CD4-positive, alpha-beta T cell treated with Interleukin-2 at 100 ng/mL for 4 hours (primary cell): ENCODE measurements at places on chromosomes 3 and 15.
A peak's percentile ranks its signal among the peaks of the same experiment; 100 is the strongest.

DNA sequence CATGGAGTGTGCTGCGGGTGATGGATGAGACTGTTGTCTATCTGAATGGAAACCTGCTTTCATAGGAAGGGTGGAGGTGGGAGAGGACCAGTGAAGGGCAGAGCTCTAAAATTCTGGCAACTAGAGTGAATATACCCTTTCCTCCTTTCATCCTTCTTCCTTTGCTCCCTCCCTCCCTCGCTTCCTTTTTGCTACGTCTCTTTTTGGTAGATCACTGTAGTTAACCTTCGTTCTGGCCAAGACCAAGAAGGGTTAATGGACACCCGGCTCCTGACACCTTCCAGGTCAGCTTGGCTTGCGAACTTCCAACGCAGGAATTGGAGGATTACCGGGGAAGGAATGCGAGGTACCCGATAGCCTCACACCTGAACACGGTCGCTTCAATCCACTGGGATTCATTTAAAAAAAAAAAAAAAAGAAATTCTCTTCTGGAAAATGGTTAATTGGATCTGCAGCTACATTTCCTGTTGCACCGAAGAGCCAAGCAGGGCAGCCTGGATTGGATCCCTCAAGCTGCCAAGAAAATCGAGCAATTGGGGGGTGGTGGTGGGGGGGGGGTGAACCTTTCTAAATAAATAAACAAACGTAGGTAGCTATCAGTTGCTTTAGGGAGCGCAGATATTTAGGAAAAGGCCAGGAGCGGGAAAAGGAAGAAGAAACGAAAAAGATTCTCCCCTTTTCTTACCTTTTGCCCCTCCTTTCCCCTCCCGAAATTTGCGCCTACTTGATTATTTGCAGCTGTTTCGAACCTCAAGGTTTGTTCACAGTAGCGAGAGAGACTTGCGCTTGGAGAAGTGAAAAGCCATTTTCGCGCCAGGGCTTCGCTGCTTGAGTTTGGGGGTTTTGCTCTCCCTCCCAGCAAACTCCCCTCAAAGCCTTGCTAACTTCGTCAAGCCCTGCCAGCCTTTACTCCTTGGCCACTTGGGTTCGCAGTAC lies 9.5 kb upstream of the NR2F2 start:
- no peak for DNase-seq

DNA sequence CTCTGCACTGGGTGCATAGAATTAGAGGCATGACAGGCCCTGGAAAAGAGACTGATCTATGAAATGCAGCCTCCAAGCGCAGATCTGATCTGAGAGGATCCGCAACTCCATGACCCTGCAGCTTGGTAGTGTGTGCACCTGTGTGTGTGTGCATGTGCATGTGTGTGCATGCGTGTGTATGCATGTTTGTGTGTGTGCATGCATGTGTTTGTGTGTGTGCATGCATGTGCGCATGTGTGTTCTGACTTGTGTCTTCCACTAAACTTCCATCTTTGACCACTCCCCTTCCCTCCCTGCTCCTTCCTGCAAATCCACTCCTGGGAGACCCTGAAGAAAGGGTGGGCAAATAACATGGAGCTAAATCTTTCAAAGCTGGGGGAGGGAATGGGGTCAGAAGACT lies 256.9 kb downstream of the PLCL2 start:
- DNase-seq: no peak

DNA sequence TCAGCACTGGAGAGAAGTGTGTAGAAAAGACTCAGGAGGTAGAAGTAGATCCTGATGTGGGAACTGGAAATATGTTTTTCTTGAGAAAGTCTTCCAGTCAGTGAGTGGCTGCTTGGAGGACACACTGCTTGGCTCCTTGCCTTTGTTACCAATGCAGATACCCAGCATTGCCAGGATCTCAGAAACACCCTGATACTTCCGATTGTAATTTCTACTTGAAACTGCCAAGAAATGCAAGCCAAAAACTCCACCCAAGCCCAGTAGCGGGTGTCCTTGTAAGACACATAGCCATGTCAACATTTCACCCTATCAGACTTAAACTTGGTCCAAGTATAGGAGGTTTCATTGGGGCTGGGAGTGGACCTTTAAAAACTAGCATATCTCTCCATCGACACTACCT lies 141.8 kb downstream of the ALDH1A2 start:
- DNase-seq: no peak

DNA sequence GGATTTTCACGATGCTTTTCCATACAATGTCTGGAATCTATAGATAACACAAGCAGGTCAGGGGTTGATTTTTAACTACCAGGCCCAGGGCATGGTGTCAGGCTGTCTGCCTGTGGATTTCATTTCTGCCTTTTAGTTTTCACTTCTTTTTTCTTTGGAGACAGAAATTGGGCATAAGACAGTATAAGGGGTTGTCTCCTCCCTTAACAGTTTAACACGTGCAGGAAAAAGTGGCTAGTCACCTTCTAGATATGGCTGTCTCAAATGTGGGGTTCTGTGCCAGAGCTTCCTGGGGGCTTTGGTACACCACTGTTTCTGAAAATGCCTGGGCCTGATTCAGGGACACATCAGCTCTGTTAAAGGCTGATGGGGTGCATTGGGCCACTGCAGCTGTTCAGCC lies 7.4 kb upstream of the ZNF589 start:
- no peak for DNase-seq

DNA sequence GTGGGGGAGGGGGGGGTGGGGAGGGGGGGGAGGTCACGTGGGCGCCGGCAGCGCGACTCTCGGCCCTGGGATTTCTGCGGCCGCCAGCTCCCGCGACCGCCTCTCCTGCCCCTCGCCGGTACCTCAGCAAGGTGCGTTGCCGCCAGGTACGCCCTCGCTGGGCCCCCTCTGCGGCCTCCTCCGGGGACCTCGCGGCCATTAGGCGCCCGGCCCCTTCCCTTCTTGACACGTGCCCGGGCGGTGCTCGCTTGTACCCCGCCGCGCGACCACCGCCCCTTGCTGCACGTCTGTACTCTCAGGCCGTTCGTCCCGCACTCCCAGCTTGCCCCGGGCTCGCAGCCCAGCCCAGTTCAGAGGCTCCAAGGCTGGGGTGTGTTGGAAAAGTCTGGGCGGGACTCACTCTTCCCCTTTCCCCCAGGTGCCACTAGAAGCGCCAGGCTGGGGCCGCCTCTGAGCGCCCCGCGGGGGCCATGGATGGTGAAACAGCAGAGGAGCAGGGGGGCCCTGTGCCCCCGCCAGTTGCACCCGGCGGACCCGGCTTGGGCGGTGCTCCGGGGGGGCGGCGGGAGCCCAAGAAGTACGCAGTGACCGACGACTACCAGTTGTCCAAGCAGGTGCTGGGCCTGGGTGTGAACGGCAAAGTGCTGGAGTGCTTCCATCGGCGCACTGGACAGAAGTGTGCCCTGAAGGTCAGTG lies at the start of gene MAPKAPK3:
Gene MAPKAPK3 (plus strand): TSS at position 56 of the 696 bp plus-strand sequence. CDS start 415 bp downstream, at position 471.
- peak; percentile 34 for DNase-seq

DNA sequence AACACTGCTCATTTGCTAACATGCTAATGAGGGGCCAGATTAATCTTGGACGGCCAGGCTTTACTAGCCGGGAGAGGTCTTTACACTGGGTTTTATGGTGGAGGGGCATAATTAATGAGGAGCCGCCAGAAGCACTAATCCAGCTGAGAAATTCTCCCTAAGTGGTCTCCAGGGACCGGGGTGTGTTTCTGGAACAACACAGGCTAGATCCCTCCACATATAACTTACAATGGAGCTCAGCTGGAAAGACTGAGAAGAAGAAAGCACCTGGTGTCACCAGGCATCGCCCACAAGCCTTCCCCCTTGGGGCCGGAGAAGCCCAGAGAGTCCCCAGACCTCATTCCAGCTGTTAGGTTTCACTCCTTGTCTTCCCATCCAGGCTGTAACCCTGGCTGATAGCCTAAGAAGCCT lies 127.5 kb downstream of the MEGF11 start:
- DNase-seq: no peak

DNA sequence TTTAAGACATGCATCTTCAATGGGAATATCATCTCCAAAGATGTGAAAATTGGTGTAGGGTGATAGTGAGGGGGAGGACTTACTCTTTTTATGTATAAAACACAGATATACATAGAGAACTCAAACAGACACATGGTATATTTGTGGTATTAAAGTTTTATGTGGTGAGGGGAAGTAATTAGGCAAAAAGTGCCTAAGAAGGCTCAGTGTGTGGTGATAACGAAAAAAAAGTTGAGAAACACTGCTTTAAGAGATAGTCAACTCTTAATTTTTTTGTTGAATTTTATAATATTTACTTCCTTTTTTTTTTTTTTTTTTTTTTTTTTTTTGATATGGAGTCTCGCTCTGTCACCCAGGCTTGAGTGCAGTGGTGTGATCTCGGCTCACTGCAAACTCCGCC lies 174.2 kb upstream of the FRMD4B start:
- DNase-seq: no peak

GRCh38 chr15:35281515-35281914 lies 196.4 kb upstream of the NANOGP8 start:
- DNase-seq: no peak

GRCh38 chr15:68572921-68573320 lies 5.9 kb upstream of the CORO2B start:
- DNase-seq: no peak

- DNase-seq: no peak
Measured at GRCh38 chr15:48645558-48646330, at the start of gene FBN1. TSS of gene FBN1 (minus strand) at chr15:48645709. CDS start at chr15:48644769, 940 bp downstream.

DNA sequence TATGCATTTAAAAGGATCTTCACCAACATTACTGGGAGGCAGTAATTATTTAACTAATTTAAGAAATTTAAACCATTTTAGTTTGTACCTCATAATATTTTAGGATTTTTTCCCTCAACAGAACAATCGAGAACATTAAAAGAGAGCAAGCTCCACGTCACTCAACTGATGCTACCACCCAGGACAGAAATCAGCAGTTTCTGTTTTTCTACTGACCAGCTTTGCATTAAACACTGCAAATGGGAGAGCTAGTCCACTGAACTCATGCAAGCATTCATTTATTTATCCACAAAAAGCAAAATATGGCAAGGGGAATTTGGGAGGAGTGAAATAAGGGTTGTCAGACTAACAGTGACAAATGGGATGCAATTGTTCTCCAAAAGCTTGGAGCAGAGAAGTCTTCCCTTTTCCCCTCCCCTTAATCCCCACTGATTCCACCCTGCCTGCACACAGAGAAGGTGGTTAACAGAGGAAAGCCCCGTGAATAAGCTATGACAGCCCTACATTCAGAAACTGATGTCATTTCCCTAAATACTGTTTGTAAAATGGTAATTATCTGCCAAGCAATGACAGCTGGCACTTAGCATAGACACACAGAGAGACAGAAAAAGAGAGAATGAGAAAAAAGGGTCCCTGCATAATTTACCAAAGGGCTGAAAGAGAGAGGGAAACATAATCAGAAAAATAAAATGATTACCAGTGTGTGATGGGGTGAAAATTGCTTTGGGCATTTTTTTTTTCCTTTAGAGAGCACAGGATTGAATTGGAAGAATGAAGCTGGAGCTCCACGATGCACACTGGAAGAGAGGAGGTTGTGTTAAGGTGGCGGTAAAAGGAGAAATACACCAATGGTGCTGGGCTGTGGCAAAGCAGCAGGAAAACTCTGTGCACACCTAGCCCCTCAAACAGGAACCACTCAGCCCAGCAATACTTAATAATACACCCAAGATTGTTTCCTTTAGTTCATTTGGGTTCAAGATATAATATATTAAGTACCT lies 777.4 kb downstream of the TUSC7 start:
- DNase-seq: no peak

GRCh38 chr3:102038477-102039142 lies 189.3 kb downstream of the NFKBIZ start:
- DNase-seq: no peak

DNA sequence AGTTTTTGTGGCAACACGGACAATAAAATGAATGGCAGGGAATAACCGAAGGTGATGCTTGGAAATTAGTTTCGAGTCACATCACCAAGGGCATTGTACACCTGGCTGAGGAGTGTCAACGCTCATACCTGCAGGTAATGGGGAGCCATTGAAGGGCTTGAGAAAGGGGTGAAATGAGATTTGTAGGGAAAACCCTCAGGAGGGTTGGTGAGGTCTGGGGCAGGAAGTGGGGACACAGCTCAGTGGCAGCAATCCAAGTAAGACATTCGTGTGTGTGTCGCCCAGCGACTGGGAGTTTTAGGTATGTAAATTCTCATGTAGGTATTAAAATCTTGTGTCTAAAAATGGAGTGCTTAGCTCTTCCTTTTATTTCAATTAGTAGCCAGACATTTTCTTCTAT lies 14.3 kb downstream of the PARP14 start:
- no peak for DNase-seq

GRCh38 chr3:98732286-98733052 lies 30.7 kb upstream of the ST3GAL6 start:
- no peak for DNase-seq

GRCh38 chr3:44995142-44995770 lies 19.2 kb downstream of the EXOSC7 start:
- no peak for DNase-seq

- peak; percentile 43 for DNase-seq
Measured at GRCh38 chr15:89171136-89172072, 50.0 kb downstream of the RLBP1 start.

GRCh38 chr15:49688135-49688790 lies 67.4 kb downstream of the DTWD1 start:
- DNase-seq: no peak

- no peak for DNase-seq
Measured at GRCh38 chr15:58501636-58502188, 69.9 kb downstream of the LIPC start.

DNA sequence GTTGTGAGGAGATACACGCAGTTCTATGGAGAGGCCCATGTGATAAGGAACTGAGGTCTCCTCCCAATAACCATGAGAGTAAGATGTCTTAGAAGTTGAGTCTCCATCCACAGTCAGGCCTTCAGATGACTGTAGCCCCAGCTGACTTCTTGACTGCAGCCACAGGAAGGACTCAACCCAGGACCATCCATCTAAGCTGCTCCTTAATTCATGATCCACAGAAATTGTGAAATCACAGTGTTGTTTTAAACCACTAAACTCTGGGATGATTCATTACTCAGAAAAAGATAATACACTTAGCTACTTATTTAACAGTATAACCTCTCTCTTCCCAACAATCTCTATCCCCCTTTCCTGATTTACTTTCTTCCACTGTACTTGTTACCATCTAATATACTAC lies 173.3 kb downstream of the ALDH1A2 start:
- no peak for DNase-seq

GRCh38 chr3:80190051-80190450 lies 422.3 kb upstream of the ROBO1 start:
- DNase-seq: no peak

DNA sequence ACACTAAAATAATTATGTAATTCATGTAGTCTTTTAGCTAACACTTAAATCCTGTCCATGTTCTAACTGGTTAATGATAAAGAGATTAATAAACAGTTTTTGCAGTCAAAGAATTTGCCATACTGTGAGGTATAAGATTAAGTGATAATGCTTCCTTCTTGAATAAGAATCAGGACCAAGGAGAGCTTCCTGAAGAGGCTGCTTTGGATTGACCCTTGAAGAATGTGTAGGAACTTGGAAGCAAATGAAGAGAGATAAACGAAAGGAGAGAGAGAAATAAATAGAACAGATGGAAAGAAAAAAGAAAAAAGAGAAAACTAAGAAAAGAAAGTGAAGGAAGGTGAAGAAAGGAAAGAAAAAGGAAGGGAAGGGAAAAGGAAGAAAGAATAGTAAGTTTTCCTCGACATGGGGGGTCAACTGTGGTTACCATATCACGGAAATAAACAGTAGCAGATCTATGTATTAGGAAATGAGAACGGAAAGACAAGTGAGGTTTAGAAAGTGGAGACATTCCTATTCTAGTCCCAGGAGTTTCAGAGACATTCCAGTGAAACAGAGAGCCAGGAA lies 539.8 kb downstream of the FGF12 start:
- no peak for DNase-seq

GRCh38 chr3:46127503-46127902 lies 80.6 kb downstream of the CCR1 start:
- DNase-seq: no peak

- no peak for DNase-seq
Measured at GRCh38 chr3:119279101-119279554, 15.1 kb upstream of the ARHGAP31 start.

GRCh38 chr3:117479095-117479494 lies 769.5 kb downstream of the TUSC7 start:
- DNase-seq: no peak
